Neural progenitor cell (in vitro differentiated cells): ENCODE measurements at places on chromosomes 3 and 15. TPM values are rescaled to one million over a fixed set of nuclear protein-coding genes. Genes with fewer than 3 reads are reported as not detected.

GP5 gene
- total RNA-seq: 0.03 TPM in 1 of 2 replicates, not detected in the other

PATL2 gene
- 0.68 TPM in 1 of 2 replicates, not detected in the other for total RNA-seq

FOXP1 gene
- total RNA-seq: 27.3 and 29.9 TPM in 2 replicates

SOX14 gene
- not detected in 2 replicates for total RNA-seq

SLMAP gene
- total RNA-seq: 36.4 and 59.4 TPM in 2 replicates

PPP2R3A gene
- total RNA-seq: 24.1 and 41.5 TPM in 2 replicates

SLC22A13 gene
- 0.21 TPM in 1 of 2 replicates, not detected in the other for total RNA-seq

C3orf52 gene
- 2.4 and 4.9 TPM in 2 replicates for total RNA-seq

SGO1 gene
- total RNA-seq: 48.2 and 59.2 TPM in 2 replicates

CELF6 gene
- 0.19 and 0.95 TPM in 2 replicates for total RNA-seq

SLC22A14 gene
- total RNA-seq: not detected in 2 replicates

NEIL1 gene
- 11.2 and 30.1 TPM in 2 replicates for total RNA-seq

CPOX gene
- total RNA-seq: 26.3 and 31.3 TPM in 2 replicates

LRTM1 gene
- total RNA-seq: not detected in 2 replicates

ZNF80 gene
- total RNA-seq: not detected in 2 replicates

CFAP20DC gene
- total RNA-seq: 9.6 and 14.0 TPM in 2 replicates

CYFIP1 gene
- 94.6 and 112 TPM in 2 replicates for total RNA-seq

TERC gene
- total RNA-seq: 47.5 and 119 TPM in 2 replicates

NDUFB4 gene
- total RNA-seq: 132 and 172 TPM in 2 replicates
